NCI-H2107 (cell line): ENCODE measurements at places on chromosomes 16 and 17.

- DNase-seq, result no peak
These were observed 279 bp downstream of the HNF1B start for GRCh38 chr17:37744633-37744927.

DNA sequence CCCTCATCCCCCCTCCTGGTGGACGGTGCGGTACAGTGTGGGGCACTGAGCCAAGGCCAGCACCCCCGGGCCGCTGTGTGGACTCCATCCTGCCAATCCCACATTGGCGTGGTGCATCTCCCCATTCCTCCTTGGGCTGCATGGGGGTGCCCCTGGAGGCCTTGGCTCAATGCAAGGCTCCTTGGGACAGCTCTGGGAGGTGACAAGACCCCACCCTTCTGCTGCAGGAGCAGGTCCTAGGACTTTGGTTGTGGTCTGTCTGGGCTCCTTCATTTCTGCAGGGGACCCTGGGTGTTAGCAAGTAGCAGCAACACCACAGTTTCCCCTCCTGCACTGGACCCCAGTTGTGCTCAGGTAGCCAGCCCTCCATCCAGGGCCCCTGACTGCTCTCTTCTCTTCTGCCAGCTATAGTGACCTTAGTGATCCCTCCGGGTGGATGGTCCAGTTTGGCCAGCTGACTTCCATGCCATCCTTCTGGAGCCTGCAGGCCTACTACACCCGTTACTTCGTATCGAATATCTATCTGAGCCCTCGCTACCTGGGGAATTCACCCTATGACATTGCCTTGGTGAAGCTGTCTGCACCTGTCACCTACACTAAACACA lies 1.3 kb downstream of the PRSS21 start:
- no peak for DNase-seq

DNA sequence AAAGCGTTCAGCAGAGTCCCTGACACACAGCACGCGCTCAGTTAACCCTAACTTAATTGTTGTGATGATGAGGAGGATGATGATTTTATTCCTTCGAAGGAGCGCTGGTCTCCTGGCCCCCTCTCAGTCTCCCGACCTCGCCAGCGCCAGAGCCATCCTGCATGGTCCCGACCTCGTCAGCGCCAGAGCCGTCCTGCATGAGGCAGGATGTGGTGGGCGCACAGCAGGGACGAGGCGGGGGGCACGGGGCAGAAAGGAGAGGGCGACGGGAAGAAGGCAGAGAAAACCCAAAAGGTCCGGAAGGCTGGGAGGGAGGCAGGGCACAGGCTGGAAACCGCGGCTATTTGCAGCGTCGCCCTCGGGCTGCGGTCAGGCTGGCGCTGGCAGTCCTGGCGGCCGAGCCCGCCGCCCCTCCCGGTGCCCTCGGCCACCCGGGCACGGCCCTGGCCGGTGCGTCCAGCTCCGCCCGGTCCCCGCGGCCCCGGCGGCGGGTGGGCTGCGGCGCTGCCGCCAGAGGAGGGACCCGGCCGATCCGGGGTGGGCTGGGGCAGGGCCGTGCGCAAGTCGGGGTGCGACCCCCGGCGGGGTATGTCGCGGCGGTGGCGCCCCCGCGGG lies 3.0 kb upstream of the TAC4 start:
- no peak for DNase-seq

- DNase-seq, result no peak
These were observed 72.2 kb upstream of the MPHOSPH6 start for GRCh38 chr16:82242201-82242600.

DNA sequence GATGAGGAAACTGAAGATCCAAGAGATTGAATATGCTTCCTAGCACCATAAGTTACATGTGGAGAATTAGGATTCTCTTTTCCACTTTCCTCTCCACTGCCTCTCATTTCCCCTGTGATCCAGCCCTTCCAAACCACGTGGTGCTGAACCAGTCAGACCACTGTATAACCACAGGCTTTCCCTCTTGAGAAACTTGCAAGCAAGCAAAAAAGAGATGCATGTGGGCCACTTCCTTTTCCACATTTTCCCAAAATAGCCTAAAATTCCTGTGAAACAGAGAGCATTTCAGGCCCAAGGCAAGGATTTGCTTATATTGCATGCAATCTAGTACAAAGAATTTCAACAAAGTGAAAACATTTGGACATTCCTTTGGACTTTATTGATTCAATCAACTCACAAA lies 59.3 kb upstream of the KSR1 start:
- DNase-seq, result no peak

GRCh38 chr16:2897110-2897509 lies 14.1 kb downstream of the FLYWCH2 start:
- DNase-seq, result no peak

- DNase-seq, result no peak
These were observed 51.6 kb downstream of the TEX14 start for GRCh38 chr17:58640202-58640601.
